ENCODE measurements at places on chromosomes 2 and 18. TPM values are rescaled to one million over a fixed set of nuclear protein-coding genes. Genes with fewer than 3 reads are reported as not detected.

CPLX4 gene
- total RNA-seq: not detected

EMILIN1 gene
- total RNA-seq: 0.48 TPM

WDSUB1 gene
- 8.5 TPM for total RNA-seq

CXCR1 gene
- total RNA-seq: not detected

FN1 gene
- total RNA-seq: 174 TPM

MPP4 gene
- total RNA-seq: 0.06 TPM

All from A549 treated with CORT108297 at 1 μM for 4 hours (cell line).